ENCODE measurements at places on chromosomes 12 and 14.

DNA sequence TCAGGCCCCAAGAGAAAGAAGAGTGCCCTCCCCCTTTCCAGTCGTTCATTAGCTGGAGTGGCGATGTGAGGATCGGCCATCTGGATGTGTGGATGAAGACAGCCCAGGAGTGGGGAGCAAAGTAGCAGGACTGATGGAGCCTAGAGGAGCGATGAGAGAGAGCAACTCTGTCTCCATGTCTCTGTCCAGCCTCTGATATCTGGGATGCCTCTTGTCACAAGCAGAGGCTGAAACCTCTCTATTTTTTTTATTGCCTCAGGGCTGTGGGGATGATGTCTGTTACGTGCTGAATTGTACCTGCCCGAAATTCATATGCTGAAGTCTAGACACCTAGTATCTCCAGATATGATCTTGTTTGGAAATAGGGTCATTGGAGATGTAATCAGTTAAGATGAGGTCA is 2.7 kb downstream of the SERPINA11 start:
- no peak for DNase-seq

DNA sequence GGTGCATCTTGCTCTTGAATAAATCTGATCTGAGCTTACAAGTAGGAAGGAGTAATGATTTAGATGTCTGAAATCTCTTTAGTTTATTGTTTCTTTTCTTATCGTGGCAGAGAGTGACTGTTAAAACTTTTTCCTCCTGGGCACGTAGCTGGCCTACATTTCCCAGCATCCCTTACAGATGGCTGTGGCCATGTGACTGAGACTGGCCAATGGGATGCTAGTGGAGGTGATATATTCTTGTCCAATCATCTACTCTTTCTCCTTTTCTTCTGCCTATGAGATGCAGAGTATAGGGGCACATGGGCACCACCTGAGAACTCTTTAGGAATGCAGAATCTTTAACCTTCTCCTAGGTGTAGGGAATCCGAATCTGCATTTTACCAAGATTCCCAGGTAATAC is 237.3 kb downstream of the RGS6 start:
- peak; percentile 20 for DNase-seq

DNA sequence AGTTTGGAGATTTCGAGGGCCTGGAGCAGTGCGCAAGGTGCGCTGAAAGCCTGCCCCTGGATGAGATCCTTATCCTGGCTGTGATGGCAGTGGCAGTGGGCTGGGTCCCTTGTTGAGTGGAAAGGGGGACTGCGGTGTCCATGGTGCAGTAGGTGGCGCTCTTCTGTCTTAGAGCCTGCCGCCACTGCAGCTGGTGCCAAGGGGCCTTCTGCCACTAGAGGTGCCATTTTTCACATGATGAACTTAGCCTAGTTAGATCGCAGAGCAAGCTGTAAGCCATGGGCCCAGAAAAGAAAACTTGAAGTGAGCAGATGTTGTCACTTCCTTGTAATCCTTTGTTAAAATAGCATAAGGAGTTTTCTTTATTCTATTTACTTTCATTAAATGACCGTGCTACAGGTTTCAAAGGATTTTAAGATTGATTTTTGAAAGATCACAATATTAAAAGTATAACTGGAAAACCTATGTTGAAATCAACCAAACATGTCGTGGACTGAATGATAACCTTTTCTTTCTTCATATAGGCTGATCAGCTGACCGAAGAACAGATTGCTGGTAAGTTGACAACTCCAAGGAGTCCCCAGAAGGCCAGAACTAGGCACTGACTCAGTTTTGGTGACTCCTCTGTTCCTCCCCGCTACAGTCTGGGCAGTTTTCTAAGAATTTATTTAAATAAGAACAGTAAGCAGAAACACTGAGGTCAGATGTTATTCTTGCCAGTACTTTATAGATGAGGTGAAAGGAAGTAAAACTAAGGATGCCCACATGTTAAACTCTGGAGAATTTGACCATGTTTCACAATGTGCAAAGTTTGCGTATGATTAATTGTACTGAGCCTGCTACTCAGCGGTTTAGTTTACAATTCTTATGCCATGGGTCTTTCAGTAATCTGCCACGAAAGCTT is 3.0 kb downstream of the CALM1 start:
- DNase-seq, result peak; percentile 98

- no peak for DNase-seq
Measured at GRCh38 chr12:19688532-19688931, 249.2 kb downstream of the AEBP2 start.

- no peak for DNase-seq
Measured at GRCh38 chr12:92942905-92943304, 13.8 kb upstream of the EEA1 start.

- peak; percentile 50 for DNase-seq
Measured at GRCh38 chr12:123267991-123268843, 3.4 kb downstream of the CDK2AP1 start.

DNA sequence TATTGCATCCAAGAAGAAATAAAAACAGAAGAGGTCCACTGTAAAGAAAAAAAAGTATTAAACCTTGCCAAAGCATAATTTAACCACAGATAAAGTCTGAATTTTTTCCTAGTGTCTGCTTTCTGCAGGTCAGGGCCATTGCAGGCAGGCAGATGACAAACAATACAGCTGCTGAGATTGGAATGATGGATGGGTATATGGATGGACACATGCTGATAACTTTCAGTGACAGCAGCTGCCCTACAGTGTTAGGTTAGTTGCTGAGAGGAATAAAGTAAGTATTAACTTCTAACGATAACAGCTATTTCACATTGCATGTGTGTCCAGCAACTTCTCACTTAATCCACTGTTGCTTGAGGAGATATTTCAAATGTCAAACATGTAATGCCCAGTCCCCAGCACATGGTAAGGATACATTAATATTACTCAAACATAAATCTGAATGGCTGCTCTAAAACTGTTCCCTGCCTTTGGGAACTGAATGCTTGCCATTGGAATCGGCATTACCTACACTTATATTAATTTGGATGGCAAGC is 515.3 kb downstream of the RMST start:
- DNase-seq, result no peak

GRCh38 chr12:68613209-68613904 is 2.7 kb downstream of the RAP1B start:
- no peak for DNase-seq

DNA sequence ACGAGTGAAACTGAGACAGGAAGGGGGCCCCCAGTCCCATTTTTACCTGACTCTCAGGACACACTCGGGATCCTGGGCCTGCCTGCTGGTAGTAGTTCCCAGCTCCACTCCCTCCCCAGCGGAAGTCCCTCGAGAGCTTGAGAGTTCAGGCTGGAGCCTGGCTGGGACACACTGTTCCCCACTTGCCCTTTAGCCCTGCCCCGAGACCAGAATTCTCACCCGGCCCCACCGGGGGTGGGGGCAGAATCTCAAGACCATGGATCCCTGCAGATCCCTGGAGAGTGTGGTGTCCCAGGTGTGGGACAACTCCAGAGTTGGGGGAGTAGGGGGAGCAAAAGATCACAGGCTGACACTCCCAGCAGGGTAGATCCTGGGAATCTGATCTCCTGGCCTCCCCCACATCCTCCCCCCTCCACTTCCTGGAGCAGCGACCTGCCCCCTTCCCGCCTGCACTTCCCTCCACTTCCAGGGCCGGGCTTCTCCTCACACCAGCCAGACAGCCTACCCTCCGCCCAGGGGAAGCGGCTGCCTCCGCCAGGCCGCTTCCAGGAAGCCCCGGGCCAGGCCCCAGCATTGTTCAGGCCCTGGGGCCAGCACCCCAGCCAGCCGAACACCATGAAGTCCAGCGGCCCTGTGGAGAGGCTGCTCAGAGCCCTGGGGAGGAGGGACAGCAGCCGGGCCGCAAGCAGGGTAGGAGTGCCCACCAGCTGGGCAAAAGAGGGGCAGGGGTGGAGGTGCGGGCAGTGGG is at the start of gene TNS2:
Gene TNS2 (plus strand): TSS at position 495 of the 748 bp plus-strand sequence. CDS start 121 bp downstream, at position 616.
- peak; percentile 60 for DNase-seq

DNA sequence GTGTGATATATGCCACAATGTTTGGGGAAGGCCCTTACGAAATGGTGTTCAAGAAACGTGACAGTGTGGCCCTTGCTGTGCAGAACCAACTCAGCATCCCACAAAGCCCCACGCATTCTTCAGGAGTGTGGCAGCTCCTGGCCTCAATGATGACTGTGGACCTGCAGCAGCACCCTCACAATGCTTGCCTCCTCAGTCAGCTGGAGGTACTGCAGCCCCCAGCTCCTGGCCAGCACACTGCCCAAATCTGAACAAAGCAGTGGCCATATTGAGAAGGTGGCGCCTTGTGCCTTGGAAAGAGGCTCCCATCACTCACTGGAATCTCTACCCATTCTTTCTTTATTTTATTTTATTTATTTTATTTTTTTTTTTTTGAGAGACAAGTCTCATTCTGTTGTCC is 10.4 kb downstream of the POLE2 start:
- DNase-seq, result no peak

DNA sequence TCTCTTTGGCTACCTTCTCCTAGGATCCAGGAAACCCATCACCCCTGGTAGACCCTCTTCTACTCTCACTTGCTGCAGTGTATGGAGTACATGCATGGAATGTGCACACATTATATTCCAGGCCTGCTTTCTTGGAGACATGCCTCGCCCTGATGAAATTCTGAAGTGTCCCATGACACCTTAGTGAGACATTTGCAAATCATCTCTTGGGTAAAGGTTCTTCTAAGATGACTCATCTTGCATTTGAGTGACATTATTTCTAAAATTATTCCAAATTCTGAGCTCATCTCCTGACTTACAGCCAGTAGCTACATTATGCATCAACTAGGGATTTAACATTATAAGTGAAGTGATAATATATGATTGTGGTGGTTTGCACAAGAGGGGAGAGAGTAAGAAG is 49.8 kb downstream of the SDR9C7 start:
- no peak for DNase-seq

DNA sequence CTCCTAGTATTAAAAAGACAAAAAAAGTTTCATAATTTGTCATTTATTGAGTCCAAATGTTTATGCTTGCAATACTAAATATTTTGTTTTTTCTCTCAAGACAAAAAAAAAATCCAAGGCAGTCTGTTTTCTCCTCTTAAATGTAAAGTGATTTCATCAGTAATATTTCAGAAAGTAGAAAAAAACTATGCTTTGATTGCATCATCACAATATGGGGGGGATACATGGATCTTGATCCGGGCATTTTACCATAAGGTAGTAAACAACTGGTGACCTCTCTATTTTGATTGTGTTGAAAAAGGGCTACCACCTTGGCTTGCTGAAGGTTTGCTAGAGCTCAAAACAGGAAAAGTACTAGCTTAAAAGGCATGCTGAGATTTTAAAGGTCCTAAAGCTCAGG is 43.6 kb downstream of the ERGIC2 start:
- no peak for DNase-seq

- no peak for DNase-seq
Measured at GRCh38 chr14:90184571-90185266, 71.6 kb upstream of the PSMC1 start.

DNA sequence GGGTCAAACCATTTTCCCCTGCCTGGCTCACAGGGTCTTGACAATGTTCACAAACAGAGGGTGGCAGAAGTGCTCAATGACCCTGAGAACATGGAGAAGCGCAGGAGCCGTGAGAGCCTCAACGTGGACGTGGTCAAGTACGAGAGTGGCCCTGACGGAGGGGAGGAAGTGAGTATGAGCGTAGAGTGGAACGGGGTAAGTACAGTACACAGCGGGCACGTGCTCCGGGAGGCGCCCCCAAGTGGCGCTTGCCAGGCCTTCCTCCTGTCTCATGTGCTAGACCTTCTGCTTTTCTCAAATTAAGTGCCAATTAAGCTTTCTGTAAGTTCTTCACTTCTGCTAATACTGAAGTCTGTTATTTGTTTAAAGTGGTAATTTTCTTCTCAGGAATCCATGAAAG is 35.9 kb downstream of the XRCC3 start:
- DNase-seq, result peak; percentile 39

DNA sequence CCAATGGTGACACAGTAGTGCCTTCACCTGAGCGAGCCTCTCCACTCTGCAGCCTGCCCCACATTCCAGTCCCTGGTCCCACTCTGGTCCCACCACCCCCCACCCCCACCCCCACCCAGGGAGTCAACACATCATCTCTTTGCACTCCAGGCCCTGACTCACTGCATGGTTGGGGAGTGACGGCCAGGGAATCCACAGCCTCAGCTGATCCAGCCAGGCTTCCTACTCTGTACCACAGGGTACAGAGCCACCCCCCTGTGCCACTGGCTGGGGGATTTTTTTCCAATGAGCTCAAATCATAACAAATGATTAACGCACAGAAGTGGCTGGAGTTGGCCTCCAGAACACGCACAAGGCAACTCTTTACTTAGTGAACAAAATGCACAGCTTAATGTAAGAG is 233.7 kb downstream of the NTF3 start:
- DNase-seq, result no peak

DNA sequence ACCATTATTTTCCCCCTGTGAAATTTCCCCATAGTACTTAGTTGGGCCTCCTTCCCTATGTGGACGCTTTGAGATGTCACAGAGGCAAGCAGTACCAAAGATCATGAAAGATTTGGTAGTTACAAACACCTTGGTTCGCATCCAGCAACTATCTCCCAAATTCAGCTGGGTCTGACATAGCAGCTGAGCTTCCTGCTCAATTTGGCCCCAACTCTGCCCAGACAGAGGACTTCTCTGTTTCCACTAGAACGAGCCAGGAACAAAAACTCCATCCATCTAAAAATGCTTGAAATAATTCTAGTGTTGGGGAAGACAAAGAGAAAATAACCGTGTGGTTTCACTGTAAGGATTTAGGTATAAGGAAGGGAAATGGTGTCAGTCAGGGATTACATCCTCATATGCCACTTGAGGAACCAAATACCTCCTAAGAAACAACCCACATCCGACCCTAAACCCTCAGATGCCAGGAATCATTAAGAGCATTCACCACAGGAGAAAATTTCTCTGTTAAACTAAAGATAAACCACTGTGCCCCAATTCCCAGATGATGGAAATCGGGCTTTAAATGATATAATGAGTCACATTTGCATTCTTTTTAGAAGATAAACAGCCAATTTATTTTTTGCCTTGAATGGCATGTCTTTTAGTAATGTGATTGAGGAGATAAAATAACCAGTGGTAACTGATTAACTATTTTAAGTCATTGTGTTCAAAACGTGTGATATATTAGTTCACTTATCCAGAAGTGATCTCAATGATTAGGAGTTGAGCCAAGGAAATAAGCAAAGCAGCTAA is 103.7 kb upstream of the IFNG-AS1 start:
- DNase-seq, result no peak

DNA sequence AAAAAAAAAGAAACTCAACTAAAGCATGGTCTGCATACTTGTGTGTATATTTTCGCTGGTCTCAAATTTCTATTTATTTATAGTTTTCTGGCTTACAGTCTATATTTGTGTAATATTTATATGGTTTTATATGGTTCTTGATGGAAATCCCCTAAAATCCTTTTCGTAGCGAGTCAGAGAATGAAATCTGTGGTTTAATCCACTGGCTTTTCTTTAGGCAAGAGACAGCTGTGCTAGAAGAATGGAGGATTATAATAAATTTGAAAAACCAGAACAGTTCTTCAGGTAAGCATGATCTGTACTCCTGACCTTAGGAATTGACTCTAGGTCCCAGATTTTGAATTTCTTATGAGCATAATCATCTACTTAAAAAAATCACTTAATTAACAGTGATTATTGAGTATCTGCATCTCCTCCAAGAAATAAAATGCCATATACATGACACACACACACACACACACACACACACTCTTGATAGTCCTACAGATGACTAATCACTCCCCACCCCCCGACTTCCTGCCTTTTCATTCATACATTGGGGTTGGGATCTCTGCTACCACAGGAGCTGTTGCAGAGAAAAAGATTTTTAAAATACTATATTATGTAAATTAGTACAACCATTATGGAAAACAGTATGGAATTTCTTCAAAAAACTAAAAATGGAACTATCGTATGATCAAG is 113.4 kb downstream of the CRADD start:
- DNase-seq, result no peak
